ENCODE measurements at places on chromosomes 4 and X. TPM values are rescaled to one million over a fixed set of nuclear protein-coding genes. Genes with fewer than 3 reads are reported as not detected.

DNA sequence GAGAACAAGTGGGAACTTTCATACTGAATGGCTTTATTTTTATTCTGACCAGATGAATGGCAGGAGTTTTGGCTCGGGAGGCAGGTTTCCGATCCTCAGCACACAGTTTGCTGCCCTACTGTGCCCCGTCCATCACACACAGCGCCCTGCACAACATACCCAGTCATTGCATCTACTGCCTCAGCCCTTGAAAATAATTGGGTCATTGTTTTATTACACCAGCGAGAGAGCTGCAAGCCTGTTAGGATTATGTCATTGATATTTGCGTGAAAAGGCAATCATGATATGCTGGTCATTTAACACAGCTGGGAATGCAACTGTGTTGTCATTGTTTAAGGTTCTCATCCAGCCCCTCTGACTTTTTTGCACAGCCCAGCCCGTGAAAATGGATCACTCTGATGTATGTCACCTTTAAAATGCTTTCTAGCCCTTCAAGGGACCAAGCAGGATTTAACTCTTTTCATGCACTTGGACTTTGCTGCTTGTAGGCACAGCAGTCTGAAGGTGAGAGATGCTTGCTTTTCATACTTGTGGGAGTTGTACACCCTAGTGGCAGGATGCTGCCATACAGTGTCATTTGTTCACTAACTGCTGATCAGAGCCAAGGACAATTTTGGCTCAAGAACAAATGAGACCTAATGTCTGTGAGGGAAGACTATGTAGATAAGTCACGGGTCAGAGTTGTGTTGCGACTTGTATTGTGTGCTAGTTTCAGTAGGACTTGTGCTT, 62.3 kb downstream of the RTL9 start:
- DNase-seq: no peak
- H3K4me1 ChIP-seq: peaks cover 3% of the 10 kb centered on the region
- no peaks in the 10 kb centered on the region for H3K27me3 ChIP-seq
- H3K27ac ChIP-seq: no peak overlapping the region
- no peak overlapping the region for H3K4me3 ChIP-seq

DNA sequence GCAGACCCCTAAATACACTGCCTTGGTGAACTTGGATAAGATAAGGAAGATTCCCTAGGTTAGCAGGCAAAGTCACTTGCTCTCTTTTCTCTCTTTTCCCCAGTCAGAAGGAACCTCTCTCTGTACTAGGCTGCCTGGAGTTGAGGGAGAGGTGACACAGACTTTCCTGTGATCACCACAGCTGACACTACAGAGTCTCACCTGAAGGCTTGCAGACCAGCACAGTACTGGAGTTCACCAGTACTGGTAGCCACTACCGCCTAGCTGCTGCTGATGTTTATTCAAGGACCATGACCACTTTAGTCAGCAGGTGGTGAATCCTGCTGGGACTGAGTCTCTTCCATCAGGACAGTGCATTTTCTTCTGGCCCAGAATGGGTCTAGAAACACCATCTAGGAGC, 63.3 kb downstream of the PTPN13 start:
- H3K4me3 ChIP-seq: no peak overlapping the region
- peaks cover 10% of the 10 kb centered on the region for H3K4me1 ChIP-seq
- H3K27me3 ChIP-seq: no peaks in the 10 kb centered on the region

DNA sequence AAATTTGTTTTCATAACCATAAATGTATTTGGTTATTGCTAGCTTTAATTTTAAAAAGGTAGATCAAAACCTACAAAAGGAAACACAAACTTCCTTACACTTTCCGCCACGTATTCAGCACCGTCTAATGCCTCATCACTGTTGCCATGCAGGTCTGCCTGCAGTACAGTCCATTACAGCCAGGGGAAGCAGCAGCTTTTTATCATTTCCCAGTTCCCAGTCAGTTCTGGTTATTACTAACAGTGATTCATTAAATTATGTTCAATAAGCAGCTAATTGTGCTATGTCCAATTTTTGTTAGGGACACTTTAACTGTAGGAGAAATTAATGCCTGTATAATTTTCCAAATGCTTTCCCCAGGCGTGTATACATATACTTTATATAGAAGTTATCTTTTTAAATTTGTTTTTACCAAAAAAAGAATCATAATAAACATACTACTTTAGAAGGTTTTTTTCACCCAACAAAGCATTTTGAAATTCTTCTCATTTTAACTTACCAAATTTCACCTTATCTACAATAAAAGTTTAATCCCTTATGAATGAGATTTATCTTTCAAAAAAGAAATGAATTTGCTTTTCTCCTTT, 93.3 kb downstream of the ANXA3 start:
- no peak for DNase-seq
- no peak overlapping the region for H3K4me3 ChIP-seq
- H3K27ac ChIP-seq: peak overlapping the region; percentile 86
- peaks cover 52% of the 10 kb centered on the region for H3K4me1 ChIP-seq
- H3K36me3 ChIP-seq: no peaks in the 10 kb centered on the region

GRCh38 chr4:8737075-8737474, 134.6 kb downstream of the HMX1 start:
- no peak for DNase-seq
- H3K36me3 ChIP-seq: no peaks in the 10 kb centered on the region
- H3K4me1 ChIP-seq: no peaks in the 10 kb centered on the region
- H3K27me3 ChIP-seq: peaks cover 8% of the 10 kb centered on the region
- H3K4me3 ChIP-seq: no peak overlapping the region
- no peak overlapping the region for H3K27ac ChIP-seq

GRCh38 chrX:136725441-136726104, 55.2 kb downstream of the ARHGEF6 start:
- no peak overlapping the region for H3K27ac ChIP-seq
- no peaks in the 10 kb centered on the region for H3K27me3 ChIP-seq
- H3K4me1 ChIP-seq: peaks cover 10% of the 10 kb centered on the region
- no peak overlapping the region for H3K4me3 ChIP-seq
- DNase-seq: no peak

DNA sequence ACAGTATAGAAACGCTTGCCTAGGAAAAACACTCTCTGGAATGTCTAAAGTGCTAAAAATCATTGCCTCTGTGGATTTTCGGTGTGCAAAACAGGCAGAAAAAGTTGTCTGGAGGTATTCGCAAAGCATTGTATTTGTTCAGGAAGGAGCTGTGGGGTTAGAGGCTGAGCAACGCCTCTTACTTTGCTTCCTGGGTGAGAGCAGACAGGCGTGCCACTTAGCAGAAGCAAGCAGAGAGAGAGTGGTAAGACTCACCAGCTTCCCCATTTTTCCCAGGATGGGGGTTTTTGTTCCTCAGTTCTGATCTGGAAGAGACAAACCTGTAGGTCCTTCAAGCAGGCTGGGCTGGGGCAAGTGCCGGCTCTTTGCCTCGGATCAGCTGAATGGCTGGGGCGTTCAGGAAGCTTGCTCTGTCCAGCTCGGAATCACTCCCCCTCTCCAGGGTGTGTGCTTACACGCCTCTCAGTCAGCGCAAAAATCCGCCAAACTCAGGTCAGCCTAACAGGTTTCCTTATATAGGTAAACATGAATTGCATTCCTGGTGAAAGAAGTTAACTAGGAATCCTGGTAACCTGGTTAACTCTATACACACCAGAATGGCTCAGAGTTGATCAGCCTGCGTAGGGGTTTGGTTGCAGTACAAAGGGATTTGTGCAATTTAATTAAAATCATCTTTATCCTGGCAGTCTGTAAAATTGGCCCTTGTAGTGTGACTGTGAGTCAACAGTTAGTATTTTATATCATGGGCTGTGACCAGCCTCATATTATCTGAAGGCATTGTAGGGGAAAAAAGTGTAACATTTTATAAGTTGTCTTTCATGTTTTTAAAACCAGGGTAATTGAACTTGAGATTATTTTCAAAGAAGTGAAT, 213.1 kb upstream of the MID1 start:
- H3K36me3 ChIP-seq: no peaks in the 10 kb centered on the region
- peak overlapping the region; percentile 30 for H3K4me3 ChIP-seq
- no peaks in the 10 kb centered on the region for H3K27me3 ChIP-seq
- peak; percentile 74 for DNase-seq
- no peak overlapping the region for H3K27ac ChIP-seq
- H3K4me1 ChIP-seq: peaks cover 2% of the 10 kb centered on the region

- H3K36me3 ChIP-seq: no peaks in the 10 kb centered on the region
- H3K27ac ChIP-seq: peak overlapping the region; percentile 65
- peak; percentile 87 for DNase-seq
- no peak overlapping the region for H3K4me3 ChIP-seq
- peaks cover 25% of the 10 kb centered on the region for H3K4me1 ChIP-seq
These were observed 33.4 kb upstream of the RASGEF1B start for GRCh38 chr4:81505004-81505598.

- peak within 1 kb of the TSS; percentile 55 for H3K4me3 ChIP-seq
- peaks cover 7% of the 10 kb centered on the region for H3K4me1 ChIP-seq
- H3K27ac ChIP-seq: no peak within 1 kb of the TSS
- peak; percentile 64 for DNase-seq
- no peaks in the 10 kb centered on the region for H3K36me3 ChIP-seq
- H3K27me3 ChIP-seq: no peaks in the 10 kb centered on the region
These were observed at the start of gene ZCCHC18 for GRCh38 chrX:104112326-104112951. Gene ZCCHC18, plus strand, starts transcription at chrX:104112523. Its CDS starts 1,589 bp downstream, at chrX:104114112.

DNA sequence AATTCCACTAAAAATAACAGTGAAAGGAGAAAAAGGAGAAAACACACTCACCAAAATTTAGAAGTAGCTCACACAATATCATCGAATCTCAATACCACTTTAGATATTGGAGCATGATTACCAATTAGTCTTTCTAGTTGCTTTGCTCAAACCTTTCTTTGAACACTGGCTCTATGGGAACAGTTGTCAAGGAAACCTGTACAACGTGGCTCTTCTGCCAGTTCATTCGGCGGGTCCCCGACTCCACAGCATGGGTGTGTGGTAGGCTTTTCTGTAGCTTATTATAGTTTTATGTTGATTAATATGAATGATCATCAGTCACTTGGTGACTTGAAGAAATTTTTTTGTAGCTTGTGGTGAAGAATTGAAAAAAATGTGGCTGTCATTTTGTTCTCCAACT, 50.2 kb upstream of the TMEM150C start:
- no peak for DNase-seq
- H3K36me3 ChIP-seq: no peaks in the 10 kb centered on the region
- H3K27ac ChIP-seq: no peak overlapping the region
- no peaks in the 10 kb centered on the region for H3K4me1 ChIP-seq
- no peaks in the 10 kb centered on the region for H3K27me3 ChIP-seq

GRCh38 chr4:159341522-159341921, 238.6 kb downstream of the RAPGEF2 start:
- no peaks in the 10 kb centered on the region for H3K4me1 ChIP-seq
- H3K36me3 ChIP-seq: peaks cover 67% of the 10 kb centered on the region
- DNase-seq: no peak
- H3K4me3 ChIP-seq: no peak overlapping the region
- H3K27me3 ChIP-seq: no peaks in the 10 kb centered on the region

GRCh38 chrX:47595716-47596251, 13.5 kb downstream of the TIMP1 start:
- DNase-seq: no peak
- no peaks in the 10 kb centered on the region for H3K27me3 ChIP-seq
- H3K4me1 ChIP-seq: no peaks in the 10 kb centered on the region
- no peaks in the 10 kb centered on the region for H3K36me3 ChIP-seq
- H3K27ac ChIP-seq: no peak overlapping the region

DNA sequence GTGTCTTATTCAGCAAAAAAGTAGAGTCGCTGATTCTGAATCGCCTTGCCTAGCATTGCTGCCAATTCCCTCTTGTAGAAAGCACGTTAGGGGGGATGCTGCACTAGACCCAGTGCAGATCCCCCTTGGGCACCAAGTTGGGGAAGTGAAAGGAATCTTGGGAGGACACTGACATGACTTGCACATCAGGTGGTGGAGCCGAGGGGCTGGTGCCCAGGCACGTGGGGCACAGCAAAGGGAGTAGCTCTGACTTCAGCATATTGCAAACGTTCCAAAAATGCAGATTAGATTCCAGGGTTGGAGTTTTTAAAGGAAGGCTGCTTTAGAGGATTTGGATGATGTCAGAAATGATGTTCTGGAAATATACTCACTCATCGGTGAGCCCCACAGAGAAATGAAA, 47.4 kb upstream of the GPM6B start:
- no peaks in the 10 kb centered on the region for H3K27me3 ChIP-seq
- no peak overlapping the region for H3K27ac ChIP-seq
- no peak overlapping the region for H3K4me3 ChIP-seq

DNA sequence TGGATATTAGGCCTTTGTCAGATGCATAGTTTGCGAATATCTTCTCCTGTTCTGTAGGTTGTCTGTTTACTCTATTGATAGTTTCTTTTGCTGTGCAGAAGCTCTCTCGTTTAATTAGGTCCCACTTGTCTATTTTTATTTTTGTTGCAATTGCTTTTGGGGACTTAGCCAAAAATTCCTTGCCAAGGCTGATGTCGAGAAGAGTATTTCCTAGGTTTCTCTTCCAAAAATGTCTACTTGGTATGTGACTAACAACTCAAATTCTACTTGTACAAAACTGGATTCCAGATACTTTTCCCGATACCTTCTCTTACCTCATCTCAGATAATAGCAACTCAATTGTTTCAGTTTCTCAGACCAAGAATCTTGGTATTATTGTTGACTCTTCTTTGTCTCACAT, 142.4 kb upstream of the GLRA2 start:
- H3K4me1 ChIP-seq: no peaks in the 10 kb centered on the region
- H3K36me3 ChIP-seq: no peaks in the 10 kb centered on the region
- no peak overlapping the region for H3K4me3 ChIP-seq
- no peak overlapping the region for H3K27ac ChIP-seq

GRCh38 chrX:148133105-148133725, 152.1 kb downstream of the FMR1NB start:
- no peak overlapping the region for H3K4me3 ChIP-seq
- no peaks in the 10 kb centered on the region for H3K4me1 ChIP-seq
- no peaks in the 10 kb centered on the region for H3K27me3 ChIP-seq
- H3K36me3 ChIP-seq: no peaks in the 10 kb centered on the region

GRCh38 chr4:60404027-60404426, 796.1 kb upstream of the ADGRL3 start:
- no peak overlapping the region for H3K4me3 ChIP-seq
- no peaks in the 10 kb centered on the region for H3K27me3 ChIP-seq
- no peaks in the 10 kb centered on the region for H3K36me3 ChIP-seq
- no peak overlapping the region for H3K27ac ChIP-seq
- H3K4me1 ChIP-seq: no peaks in the 10 kb centered on the region

- H3K27me3 ChIP-seq: no peaks in the 10 kb centered on the region
- no peaks in the 10 kb centered on the region for H3K36me3 ChIP-seq
- H3K27ac ChIP-seq: no peak overlapping the region
- no peak for DNase-seq
These were observed 16.3 kb downstream of the KLF8 start for GRCh38 chrX:56248492-56248891.

GRCh38 chr4:139844459-139845036, 178.9 kb downstream of the MGST2 start:
- H3K27ac ChIP-seq: no peak overlapping the region
- H3K4me3 ChIP-seq: no peak overlapping the region
- H3K36me3 ChIP-seq: no peaks in the 10 kb centered on the region
- no peaks in the 10 kb centered on the region for H3K4me1 ChIP-seq
- H3K27me3 ChIP-seq: no peaks in the 10 kb centered on the region

- no peaks in the 10 kb centered on the region for H3K27me3 ChIP-seq
- H3K27ac ChIP-seq: no peak overlapping the region
- no peak for DNase-seq
- H3K4me3 ChIP-seq: no peak overlapping the region
- H3K36me3 ChIP-seq: no peaks in the 10 kb centered on the region
These were observed 129.6 kb downstream of the LUZP4 start for GRCh38 chrX:115419069-115419468.

Gene AMBN
- not detected for total RNA-seq

Gene CDKL2
- not detected for total RNA-seq

Gene DAPP1
- total RNA-seq: 52.2 TPM

Gene SLC9A7
- total RNA-seq: 6.4 TPM

Gene PRKX
- 40.2 TPM for total RNA-seq

All from suprapubic skin (tissue), 4 donors.